ENCODE measurements at places on chromosomes 7 and 10.

GRCh38 chr10:61669849-61670248 is 7.1 kb downstream of the CABCOCO1 start:
- DNase-seq, result no peak

- no peak for DNase-seq
These were observed 51.6 kb downstream of the RNLS start for GRCh38 chr10:88531392-88532052.

GRCh38 chr7:151243045-151243349 is 5.5 kb downstream of the SMARCD3 start:
- no peak for DNase-seq

- no peak for DNase-seq
These were observed 43.8 kb downstream of the ARL4A start for GRCh38 chr7:12731214-12731656.

DNA sequence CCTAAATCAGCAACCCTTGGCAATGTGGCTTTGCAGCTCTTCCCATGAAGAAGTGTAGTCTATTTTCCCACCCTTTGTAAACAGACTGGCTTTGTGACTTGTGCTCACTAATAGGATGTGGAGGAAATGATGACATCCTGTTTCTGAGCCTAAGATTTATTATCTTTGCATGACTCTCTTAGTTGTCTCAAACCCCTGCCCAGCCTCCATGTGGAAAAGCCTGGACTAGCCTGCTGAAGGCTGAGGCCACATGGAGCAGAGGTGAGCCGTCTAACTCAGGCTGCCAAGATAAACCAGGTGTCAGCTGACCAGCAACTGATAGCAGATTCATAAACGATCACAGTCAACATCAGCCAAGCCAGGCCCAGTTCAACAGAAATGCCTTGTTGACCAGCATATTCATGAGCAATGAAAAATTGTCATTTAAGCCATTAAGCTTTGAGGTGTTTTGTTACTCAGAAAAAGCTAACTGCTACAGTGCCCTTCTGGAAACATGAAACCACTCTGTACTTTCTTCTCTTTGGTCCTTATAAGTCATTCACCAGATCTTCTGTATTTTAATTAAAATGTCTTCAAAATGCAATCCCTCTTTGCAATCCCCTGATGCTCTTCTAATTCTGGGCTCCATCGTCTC is 586.3 kb upstream of the ANKRD30A start:
- DNase-seq, result no peak

- no peak for DNase-seq
These were observed 432.0 kb downstream of the PCDH15 start for GRCh38 chr10:54368984-54369383.

- DNase-seq, result no peak
These were observed 35.2 kb upstream of the HECW1 start for GRCh38 chr7:43077285-43077684.

DNA sequence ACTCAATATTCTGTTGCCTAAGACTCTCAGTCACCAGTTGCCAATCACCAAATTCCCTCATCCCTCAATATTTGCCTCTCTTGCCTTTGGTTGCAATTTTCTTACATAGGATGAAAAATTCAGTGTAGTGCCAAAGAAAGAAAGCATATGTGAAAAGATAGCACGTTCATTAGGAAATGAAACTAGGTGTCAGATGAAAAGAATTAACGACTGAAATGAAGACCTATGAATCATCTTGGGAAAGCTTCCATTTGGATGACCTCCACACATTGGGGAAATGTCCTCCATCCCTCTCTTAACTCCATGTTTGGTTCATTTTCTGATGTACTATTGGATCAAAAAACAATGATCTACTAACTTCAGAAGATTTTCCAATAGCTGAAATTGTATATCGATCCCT is 145.1 kb upstream of the MEOX2 start:
- DNase-seq, result no peak

DNA sequence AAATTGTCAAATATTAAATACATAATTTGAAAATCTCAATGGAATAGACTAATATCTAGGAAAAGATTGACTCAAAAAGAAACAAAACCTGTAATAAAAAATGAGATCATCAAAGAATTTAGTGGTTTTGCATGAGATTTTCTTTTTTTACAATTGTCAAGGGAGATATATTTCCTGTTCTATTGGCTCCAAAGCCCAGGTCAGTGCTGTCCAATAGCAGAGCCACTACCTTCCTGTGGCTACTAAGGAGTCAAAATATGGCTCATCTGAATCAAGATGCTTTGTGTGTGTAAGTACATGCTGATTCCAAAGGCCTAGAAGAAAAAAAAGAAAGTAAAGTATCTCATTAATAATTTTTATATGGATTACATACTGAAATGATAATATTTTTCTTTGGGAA is 191.9 kb downstream of the C7orf25 start:
- no peak for DNase-seq

DNA sequence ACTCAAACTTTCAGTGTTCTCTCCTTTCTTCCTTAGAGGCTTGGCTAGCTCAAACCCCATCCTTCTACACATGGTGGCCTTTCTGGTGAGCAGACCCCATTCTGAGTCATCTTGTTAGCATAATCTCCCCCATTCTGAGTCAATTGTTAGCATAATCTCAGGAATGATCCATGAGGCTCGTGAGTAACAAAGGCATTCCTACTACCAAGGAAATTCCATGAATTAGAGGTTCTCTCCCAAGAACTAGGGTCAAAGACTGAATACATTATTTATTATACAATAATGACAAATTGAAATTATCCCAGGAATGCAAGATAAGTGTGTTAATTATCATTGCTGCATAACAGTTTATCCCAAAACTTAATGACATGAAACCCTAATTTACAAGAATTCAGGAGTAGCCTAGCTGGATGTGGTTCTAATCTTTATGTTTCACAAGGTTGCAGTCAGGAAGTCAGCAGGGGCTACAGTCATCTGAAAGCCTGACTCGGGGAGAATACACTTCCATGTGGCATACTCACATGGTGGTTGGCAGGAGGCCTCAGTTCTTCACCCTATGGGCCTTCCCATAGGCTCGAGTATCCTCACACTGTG is 100.2 kb downstream of the MMRN2 start:
- DNase-seq, result no peak

DNA sequence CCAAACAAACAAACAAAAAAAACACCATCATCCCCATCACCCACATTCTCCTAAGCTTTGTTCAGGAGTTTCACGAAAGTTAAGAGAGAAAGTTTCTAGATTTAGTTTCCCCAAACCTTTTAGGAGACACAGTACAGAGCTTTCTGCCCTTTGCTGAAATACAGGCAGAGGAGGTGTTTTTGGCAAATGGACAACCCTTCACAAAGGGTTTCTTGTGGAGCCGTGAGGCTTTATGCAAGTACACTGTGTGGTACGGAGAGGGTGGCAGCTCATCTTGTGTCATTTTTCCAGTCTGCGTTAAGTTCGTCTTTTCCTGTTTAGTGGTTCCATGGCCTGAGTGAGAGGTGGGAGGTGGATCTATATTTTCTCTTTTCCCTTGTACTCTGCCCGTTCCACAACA is 215.5 kb upstream of the PRKCQ start:
- no peak for DNase-seq

DNA sequence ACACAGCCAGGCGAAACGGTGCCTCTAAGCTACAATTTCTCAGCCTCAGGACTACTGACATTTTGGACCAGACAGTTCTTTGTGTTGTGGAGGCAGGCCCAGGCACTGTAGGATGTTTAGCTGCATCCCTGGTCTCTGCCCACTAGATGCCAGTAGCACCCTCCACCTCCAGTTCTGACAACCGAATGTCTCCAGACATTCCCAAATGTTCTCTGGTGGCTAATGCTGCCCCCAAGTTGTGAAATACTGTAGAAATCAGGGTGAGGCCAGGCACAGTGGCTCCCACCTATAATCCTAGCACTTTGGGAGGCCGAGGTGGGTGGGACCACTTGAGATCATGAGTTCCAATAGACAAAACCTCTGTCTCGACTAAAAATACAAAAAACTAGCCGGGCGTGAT is 18.2 kb downstream of the HNRNPF start:
- no peak for DNase-seq

DNA sequence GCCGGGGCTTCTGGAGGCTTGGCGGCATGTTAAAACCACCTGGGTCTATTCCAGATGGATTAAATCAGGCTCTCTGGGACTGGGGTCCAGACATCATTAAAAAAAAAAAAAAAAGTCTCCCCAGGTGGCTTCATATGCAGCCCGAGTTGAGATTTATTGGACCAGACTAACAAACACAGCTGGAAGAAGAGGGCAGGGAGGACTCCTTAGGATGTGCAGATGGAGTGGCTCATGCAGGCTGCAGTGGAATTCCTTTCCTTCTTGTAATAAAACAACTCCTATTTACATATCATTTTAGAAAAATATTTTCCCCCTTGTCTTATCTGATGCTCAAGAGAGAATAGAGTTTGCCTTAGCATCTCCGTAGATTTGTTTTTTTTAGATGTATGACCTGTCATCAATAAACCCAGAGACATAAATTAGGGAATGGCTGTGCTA is 238.1 kb downstream of the CAMK1D start:
- no peak for DNase-seq

- DNase-seq, result no peak
These were observed 105.4 kb upstream of the GLI3 start for GRCh38 chr7:42342381-42342780.

GRCh38 chr10:69465457-69466157 is 14.3 kb downstream of the TSPAN15 start:
- DNase-seq, result no peak

- no peak for DNase-seq
These were observed 54.9 kb downstream of the AHCYL2 start for GRCh38 chr7:129279757-129280156.

GRCh38 chr10:122126763-122127659 is 138.0 kb downstream of the TACC2 start:
- no peak for DNase-seq

GRCh38 chr10:43254881-43255633 is 11.8 kb downstream of the RASGEF1A start:
- no peak for DNase-seq

DNA sequence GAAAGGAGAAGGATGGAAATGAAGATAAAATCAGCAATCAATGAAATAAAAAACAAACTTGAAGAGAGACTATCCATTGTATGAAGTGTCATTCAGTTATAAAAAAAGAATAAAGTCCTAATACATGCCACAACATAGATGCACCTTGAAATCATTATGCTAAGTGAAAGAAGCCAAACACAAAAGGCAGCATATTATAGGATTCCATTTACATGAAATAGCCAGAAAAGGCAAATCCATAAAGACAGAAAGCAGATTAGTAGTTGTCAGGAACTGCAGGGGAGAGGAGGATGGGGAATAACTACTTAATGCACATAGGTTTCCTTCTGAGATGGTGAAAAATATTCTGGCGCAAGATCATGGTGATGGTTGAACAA is 6.6 kb upstream of the PON1 start:
- no peak for DNase-seq

DNA sequence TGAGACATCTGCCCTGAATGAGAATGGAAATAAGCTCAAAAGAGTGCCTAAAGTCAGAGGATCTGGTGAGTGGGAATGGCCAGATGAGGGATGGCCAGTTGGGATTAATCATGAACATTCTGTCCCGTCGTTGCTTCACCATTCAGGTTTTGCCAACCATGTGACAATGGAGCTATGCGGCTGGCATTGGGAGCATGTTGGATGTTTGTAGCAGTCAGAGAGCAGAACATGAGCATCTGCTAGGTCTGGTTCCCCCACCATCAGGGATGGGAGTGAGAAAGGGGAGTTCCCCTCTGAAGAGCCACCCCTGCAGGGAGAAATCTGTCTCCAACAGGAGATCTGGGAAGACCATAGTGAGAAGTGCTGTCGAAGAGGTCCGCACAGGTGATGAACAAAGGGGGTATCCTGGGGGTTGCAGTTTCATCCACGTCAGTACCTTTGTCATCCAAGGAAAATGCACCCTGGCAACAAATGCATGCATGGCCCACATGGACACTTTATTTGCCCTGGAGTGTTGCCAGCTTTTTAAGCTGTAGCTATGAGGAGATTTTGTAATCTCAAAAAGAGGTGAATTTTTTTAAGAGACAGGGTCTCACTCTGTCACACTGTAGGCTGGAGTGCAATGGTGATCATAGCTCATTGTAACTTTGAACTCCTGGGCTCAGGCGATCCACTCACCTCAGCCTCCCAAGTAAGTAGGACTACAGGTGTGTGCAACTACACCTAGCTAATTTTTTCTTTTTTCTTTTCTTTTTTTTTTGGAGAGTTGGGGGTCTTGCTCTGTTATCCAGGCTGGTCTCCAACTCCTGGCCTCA is 190.2 kb downstream of the CAMK1D start:
- no peak for DNase-seq

GRCh38 chr7:27149842-27150567 is 2.4 kb downstream of the HOXA3 start:
- DNase-seq, result no peak

DNA sequence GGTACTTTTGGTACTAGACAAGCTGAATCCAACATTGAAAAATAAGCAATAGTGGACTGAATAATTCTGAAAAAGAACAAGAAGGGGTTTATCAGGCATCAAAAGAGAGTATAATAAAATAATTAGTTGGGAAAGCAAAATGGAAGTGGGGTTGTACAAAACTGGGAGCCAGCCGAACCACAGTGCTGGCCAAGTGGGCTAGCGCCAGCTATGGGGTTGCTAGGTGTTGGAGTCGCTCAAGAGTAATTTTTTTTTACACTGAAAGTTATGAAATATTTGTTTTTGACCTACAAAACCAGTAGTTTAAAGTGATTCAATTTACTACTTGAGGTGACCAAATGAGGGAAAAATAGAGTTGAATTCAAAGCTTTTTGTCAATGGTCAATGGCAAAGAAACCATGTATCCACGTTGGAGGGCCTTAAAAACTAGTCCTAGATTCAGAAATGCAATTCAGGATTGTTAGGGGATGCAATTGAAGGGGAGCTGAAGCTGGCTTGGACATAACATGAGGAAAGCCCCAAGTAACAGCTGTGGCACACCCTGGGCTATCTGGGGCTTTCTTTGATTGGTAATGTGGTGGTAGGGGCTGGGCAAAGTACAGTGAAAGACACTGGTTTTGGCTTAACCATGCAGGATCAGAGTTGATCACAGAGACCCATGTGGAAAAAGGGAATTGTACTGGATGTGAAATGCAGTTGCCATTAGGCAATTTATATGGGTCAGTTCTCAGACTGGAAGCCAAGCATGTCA is 28.3 kb upstream of the MSMB start:
- no peak for DNase-seq

DNA sequence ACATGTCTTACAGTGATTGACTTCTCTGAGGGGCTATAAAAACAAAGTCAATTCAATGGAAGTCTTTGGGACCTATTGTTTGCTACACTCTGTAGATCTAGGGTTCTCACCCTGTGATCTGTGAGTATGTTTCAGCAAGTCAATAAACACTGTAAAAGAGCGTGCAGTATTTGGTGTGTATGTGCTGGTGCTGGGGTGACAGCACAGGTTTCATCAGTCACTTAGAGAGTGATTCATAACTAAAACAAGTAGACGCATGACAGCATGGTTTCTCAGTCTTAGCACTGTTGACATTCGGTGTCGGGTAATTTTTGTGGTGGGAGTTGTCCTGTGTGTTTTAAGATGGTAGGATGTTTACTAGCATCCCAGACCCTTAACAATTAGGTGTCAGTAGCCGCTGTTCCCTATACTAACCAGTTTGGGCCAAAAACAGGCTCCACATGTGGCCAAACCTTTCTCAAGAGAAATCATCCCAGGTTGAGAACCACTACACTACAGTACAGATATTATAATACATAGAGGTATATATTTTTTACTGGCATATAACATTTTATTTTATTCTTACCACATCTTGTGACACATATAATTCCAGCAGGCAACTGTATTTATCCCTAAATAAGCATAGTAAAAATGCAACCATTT is 411.8 kb downstream of the ARL4A start:
- no peak for DNase-seq
